ENCODE measurements at places on chromosomes 13 and 19.

GRCh38 chr13:111304603-111305289 is 15.7 kb upstream of the TEX29 start:
- no peak for DNase-seq

DNA sequence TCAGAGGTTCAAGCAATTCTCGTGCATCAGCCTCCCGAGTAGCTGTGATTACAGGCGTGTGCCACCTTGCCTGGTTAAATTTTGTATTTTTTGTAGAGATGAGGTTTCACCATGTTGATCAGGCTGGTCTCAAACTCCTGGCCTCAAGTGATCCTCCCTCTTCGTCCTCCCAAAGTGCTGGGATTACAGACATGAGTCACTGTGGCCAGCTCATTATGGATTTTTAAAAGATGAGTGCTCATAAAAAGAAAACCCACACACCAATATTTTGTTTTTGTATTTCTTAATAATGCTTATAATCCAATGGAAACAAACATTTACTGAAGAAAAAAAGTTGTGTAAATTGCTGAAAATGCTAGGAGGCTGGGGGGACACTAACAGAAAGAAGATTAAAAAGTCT is 5.0 kb upstream of the MICU2 start:
- DNase-seq, result no peak

- DNase-seq, result peak; percentile 87
Measured at GRCh38 chr19:56671613-56671994, at the start of gene ZNF835. TSS of gene ZNF835 (minus strand) at chr19:56671757. CDS start at chr19:56665198, 6,559 bp downstream.

DNA sequence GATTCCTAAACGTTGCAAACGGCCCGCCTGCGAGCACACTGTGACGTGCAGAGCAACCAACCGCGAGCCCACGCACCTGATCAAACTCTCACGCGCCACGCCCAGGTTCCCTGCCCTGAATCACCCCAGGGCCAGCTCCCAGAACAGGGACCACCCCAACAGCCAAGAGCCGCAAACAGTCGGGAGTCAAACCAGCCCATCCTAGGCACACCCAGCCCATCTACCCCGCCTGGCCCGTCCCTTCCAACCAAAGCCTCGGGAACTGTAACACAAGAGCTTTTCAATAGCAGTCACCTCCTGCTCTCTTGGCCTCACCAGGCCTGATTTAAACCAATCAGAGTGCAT is 8.9 kb downstream of the PIP5K1C start:
- no peak for DNase-seq

- DNase-seq, result no peak
Measured at GRCh38 chr13:31950111-31950815, 81.3 kb upstream of the FRY start.

GRCh38 chr13:106033659-106034058 is 501.8 kb downstream of the EFNB2 start:
- DNase-seq, result no peak

DNA sequence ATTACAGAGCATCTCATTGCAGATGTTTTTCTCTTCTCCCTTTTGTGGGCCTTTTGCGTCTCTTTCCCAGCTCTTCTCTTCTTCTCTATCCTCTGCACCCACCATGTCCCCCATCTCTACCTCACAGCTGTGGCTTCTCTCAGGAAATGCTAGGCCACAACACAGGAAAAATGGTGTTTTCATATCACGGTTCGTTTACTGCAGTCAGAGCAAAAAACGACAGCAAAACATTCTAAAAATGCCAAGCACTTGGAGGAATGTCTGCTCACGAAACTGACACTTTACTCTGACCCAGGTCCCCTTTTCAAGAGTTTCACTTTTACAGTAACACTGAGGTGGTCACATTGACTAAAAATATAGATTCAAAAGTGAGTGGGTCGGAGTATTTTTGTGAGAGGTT is 152.2 kb downstream of the DCT start:
- DNase-seq, result no peak

- DNase-seq, result no peak
Measured at GRCh38 chr13:83633746-83634145, 248.5 kb downstream of the SLITRK1 start.

GRCh38 chr13:52067237-52067636 is 42.7 kb downstream of the UTP14C start:
- no peak for DNase-seq

GRCh38 chr19:23470873-23471545 is 75.7 kb upstream of the ZNF91 start:
- no peak for DNase-seq

DNA sequence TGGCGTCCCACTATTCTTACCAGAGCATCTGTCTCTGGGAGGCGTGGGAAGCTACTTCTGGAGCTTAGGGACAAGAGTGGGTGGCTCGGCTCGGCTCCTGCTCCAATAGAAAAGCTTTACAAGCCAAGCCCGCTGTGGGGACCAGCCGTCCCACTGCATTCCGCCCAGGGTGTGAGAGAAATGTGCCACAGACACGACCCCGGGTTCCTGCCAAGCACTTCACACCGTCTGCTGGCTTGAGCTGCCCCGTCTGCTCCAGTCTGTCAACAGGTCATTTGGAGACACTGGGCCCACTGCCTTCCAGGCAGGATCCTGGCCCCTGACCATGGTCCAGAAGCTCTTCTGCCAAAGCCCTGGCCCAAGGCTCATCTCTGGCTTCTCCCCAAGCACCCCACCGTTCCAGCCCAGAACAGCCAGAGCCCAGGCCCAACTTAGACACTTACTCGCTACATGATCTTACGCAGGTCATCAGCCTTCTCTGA is 6.5 kb upstream of the FKRP start:
- no peak for DNase-seq

- no peak for DNase-seq
Measured at GRCh38 chr13:112890316-112891145, 78.5 kb upstream of the MCF2L start.

GRCh38 chr13:64052521-64052920 is 2636.9 kb upstream of the PCDH20 start:
- DNase-seq, result no peak

DNA sequence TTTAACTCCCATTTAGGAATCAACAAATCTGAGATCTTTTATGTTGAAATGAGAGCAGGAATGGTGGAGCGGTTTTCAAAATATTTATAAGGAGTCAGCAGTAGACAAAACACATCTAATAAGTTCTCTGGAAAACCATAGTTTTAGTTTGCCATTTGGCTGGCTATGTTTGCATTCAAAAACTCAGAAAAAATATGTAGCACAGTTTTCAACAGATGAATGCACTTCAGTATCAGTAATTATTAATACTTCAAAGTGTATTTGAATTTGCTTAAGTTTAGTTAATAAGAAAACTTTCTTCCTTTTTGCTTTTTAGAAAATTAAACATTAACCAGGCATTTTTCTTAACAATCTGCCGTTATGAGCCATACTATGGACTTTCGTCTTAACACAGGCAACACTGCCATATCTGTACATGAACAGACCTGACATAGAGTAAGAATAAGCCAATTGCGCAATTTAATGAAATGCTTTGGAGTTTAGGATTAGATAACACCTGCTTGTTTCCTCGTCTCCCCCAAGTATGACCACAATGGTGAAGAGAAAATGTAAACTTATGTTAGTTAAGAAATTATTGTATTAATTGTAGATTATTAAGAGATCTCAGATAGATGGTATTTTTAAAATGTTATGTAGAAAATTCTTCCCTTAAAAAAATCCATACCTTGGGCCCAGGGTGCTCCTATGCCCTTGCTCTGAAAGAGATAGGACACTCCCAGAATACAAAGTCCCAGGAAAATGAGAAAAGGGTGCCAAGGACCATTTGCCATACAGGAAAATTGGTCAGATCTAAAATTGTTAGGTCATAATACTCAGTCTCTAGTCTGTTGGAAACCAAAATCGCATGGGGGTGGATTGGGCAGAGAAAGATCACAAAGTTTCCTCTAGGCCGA is 552.3 kb upstream of the ARGLU1 start:
- no peak for DNase-seq

DNA sequence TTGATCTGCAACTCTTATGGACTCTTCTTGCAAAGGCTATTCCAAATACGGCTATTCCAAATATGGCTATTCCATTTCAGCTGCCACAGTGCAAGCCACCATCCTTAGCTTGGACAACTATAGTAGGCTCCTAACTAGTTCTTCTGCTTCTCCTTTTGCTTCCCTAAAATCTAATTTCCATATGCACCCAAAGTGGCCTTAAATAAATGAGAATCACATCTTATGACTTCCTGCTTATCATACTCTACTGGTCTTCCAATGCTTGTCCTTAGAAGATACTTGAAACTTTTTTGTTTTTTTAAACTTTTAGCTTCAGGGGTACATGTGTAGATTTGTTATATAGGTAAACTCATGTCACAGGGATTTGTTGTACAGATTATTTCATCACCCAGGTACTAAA is 4.9 kb downstream of the UCHL3 start:
- no peak for DNase-seq

- DNase-seq, result no peak
Measured at GRCh38 chr19:5156231-5156986, 184.2 kb downstream of the PTPRS start.

- DNase-seq, result no peak
Measured at GRCh38 chr13:112845511-112846144, 123.4 kb upstream of the MCF2L start.

DNA sequence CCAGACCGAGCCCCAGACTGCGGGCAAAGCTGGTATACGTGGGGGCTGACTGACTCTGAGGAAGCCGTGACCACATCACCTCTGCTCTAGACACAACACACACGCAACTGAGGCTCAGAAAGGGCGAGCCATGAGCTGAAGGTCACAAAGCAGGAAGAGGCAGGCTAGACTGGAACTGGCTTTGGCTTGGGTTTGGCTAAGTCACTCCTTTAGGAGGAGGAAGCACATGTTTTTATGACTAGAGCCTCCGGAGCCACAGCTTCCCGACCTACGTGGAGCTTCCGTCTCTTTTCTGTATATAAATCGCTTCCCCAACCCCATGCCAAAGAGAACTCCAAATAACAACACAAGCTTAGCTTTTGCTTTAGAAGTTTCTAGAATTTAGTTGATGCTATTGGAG is 48.0 kb downstream of the RFX2 start:
- no peak for DNase-seq

GRCh38 chr13:90201676-90202460 is 1145.6 kb upstream of the MIR17HG start:
- no peak for DNase-seq

All from T1000 (cell line).